ENCODE measurements at places on chromosomes 4 and X.
A peak's percentile ranks its signal among the peaks of the same experiment; 100 is the strongest.

- no peak overlapping the region for H3K27ac ChIP-seq
- H3K36me3 ChIP-seq, result peaks cover 3% of the 10 kb centered on the region
- peaks cover 22% of the 10 kb centered on the region for H3K4me1 ChIP-seq
- no peak for DNase-seq
- H3K27me3 ChIP-seq, result no peaks in the 10 kb centered on the region
These were observed 24.5 kb downstream of the ARHGAP10 start for GRCh38 chr4:147756417-147756816.

GRCh38 chr4:25172961-25173915 lies 13.0 kb upstream of the SEPSECS start:
- no peak overlapping the region for H3K4me3 ChIP-seq
- no peak overlapping the region for H3K27ac ChIP-seq
- no peaks in the 10 kb centered on the region for H3K27me3 ChIP-seq
- no peak for DNase-seq
- peaks cover 9% of the 10 kb centered on the region for H3K36me3 ChIP-seq
- peaks cover 8% of the 10 kb centered on the region for H3K4me1 ChIP-seq

DNA sequence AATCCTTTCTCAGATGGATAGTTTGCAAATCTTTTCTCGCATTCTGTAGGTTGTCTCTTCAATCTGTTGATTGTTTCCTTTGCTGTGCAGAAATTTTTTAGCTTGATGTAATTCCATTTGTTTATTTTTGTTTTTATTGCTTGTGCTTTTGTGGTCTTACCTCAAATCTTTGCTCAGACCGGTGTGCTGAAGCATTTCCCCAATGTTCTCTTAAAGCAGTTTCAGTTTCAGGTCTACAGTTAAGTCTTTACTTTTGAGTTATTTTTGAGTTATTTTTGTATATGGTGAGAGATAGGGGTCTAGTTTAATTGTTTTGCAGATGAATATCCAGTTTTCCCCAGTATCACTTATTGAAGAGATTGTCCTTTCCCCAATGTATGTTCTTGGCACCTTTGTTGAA lies 18.2 kb upstream of the SLC25A14 start:
- no peaks in the 10 kb centered on the region for H3K36me3 ChIP-seq
- H3K27me3 ChIP-seq, result peaks cover 12% of the 10 kb centered on the region
- H3K27ac ChIP-seq, result no peak overlapping the region

GRCh38 chr4:173252024-173252935 lies 81.9 kb downstream of the HMGB2 start:
- H3K4me3 ChIP-seq, result no peak overlapping the region
- H3K27me3 ChIP-seq, result no peaks in the 10 kb centered on the region
- H3K4me1 ChIP-seq, result peaks cover 8% of the 10 kb centered on the region
- no peak for DNase-seq
- H3K36me3 ChIP-seq, result peaks cover 4% of the 10 kb centered on the region

DNA sequence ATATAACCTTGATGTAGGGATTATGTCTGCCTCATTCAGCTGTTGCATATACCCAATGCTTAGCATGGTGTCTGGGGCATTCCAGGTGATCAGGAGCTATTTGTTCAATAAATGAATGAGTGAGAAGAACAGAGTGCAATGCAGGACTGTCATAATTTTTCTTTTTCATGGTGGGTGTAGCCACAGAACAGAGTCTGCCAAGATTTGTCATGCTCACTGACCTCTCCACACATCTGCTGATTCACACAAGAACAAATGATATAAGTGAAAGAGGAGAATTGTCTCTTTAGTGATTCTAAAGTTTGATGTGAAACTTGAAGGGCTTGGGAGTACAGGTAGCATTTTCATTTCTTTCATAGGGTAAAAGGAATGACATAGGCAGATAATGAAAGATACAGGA lies 64.4 kb upstream of the TEX13D start:
- no peak for DNase-seq
- H3K4me3 ChIP-seq, result no peak overlapping the region
- no peaks in the 10 kb centered on the region for H3K36me3 ChIP-seq
- H3K4me1 ChIP-seq, result peaks cover 14% of the 10 kb centered on the region

DNA sequence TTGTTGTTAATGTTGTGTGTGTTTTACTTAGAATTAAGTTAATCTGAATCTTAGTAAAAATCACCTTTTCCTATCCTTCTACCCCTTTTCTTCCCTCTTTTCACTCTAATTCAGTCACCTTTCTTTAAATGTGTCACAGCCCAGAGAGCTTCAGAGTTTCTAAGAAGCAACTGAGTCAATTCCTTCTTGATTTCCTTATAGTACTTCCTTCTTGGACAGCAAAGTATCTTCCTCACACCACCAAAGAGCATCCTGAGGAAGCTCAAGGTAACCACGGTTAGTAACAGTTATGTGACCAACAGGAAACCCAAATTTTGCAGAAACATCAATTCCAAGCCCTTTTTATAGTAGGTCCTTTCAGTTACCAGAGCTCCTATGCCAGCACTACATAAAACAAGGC lies 243.2 kb upstream of the BMP3 start:
- peaks cover 3% of the 10 kb centered on the region for H3K4me1 ChIP-seq
- DNase-seq, result no peak
- H3K27me3 ChIP-seq, result no peaks in the 10 kb centered on the region
- H3K27ac ChIP-seq, result no peak overlapping the region
- H3K36me3 ChIP-seq, result no peaks in the 10 kb centered on the region

DNA sequence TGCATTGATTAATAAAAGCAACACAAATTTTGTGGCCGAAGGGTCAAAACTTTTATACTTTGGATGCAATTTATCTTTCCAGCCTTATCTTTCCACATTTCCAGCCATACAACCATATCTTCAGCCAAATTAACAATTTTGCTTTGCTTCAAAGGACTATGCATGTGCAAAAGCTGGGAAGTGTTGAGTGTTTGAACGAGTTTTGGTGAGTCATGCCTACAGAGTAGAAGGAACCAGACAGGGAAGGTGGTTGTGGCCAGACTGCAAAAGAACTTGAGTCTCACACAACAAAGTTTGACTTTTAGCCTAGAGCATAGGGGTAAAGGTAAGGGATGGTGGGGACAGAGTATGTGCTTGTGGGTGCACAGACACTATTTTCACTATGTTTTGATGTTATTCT lies 53.0 kb upstream of the GABRA2 start:
- DNase-seq, result no peak
- no peaks in the 10 kb centered on the region for H3K4me1 ChIP-seq
- H3K4me3 ChIP-seq, result no peak overlapping the region
- H3K27ac ChIP-seq, result no peak overlapping the region

DNA sequence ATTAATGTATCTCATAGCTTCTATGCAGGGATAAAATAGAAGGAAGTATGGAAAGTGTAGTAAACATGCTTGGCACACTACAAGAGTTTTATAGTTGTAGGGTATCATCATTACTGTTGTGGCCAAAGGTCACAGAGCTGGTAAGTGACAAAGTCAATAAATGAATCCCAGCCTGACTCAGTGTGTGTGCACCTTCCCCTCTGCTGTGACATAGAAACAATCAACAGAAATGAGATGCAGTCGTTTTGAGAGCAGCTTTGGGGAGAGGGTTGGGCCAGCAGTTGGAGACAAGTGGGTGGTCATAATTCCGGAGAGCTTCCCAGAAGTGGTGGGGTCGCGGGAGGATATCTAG lies 82.4 kb upstream of the RBPJ start:
- no peaks in the 10 kb centered on the region for H3K27me3 ChIP-seq
- H3K4me3 ChIP-seq, result no peak overlapping the region
- H3K4me1 ChIP-seq, result peaks cover 22% of the 10 kb centered on the region
- no peaks in the 10 kb centered on the region for H3K36me3 ChIP-seq
- H3K27ac ChIP-seq, result peak overlapping the region; percentile 81

GRCh38 chr4:62487016-62487415 lies 1286.9 kb downstream of the ADGRL3 start:
- H3K4me1 ChIP-seq, result no peaks in the 10 kb centered on the region
- no peaks in the 10 kb centered on the region for H3K27me3 ChIP-seq
- no peak for DNase-seq
- no peaks in the 10 kb centered on the region for H3K36me3 ChIP-seq
- no peak overlapping the region for H3K27ac ChIP-seq
- H3K4me3 ChIP-seq, result no peak overlapping the region

GRCh38 chr4:57078685-57079521 lies 31.3 kb downstream of the IGFBP7 start:
- H3K27ac ChIP-seq, result no peak overlapping the region
- no peaks in the 10 kb centered on the region for H3K4me1 ChIP-seq
- no peak overlapping the region for H3K4me3 ChIP-seq
- H3K27me3 ChIP-seq, result no peaks in the 10 kb centered on the region
- no peaks in the 10 kb centered on the region for H3K36me3 ChIP-seq
- no peak for DNase-seq

DNA sequence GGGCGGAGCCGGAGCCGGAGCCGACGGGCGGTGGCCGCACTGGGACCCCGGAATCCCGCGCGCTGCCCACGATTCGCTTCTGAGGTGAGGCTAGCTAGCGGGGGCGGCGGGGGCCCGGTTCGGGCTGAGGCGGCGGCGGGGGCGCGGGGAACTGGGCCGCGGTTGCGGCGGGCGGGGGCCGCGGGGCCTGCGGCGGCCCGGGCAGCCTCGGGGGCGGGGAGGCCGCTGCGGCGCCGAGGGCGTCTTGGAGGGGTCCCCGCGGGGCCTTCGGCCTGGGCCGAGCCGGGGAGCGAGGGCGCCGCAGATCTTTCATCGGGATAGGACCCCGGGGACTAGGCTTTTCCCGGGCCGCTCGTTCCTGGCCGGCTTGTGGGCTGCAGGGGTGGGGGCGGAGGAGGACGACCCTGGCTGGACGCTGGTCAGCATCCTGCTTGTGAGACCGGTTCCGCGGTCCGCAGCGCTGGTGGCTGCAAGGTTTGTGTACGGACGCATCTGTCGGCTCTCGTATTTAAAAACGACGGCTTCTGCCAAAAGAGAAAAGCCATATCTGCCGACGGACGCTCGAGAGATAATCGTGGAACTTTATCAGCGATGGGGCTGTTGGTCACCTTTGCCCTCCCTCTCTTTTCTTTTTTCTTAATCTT lies 419 bp downstream of the ADD1 start:
- H3K27me3 ChIP-seq, result no peaks in the 10 kb centered on the region
- peak overlapping the region; percentile 89 for H3K4me3 ChIP-seq
- H3K27ac ChIP-seq, result peak overlapping the region; percentile 78
- H3K4me1 ChIP-seq, result peaks cover 36% of the 10 kb centered on the region

DNA sequence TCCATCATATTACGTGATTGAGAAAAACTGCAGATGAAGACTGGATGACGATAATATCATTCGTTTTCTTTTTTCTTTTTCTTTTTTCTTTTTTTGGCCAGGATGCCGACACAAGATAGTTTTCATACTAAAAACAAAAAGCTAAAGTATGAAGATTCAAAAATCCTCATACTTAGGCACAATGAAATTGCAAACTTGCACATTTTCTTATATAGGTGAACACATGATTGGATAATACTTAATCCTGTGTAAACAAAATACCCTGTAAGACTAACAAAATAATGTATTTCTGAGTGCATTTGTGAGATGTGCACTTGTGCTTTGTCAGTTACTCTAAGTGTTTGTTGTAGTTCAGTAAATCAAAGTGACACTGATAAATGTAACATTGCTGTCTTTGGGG lies 568.9 kb downstream of the ANKRD50 start:
- no peaks in the 10 kb centered on the region for H3K27me3 ChIP-seq
- H3K27ac ChIP-seq, result no peak overlapping the region
- DNase-seq, result no peak
- H3K36me3 ChIP-seq, result no peaks in the 10 kb centered on the region
- H3K4me3 ChIP-seq, result no peak overlapping the region

DNA sequence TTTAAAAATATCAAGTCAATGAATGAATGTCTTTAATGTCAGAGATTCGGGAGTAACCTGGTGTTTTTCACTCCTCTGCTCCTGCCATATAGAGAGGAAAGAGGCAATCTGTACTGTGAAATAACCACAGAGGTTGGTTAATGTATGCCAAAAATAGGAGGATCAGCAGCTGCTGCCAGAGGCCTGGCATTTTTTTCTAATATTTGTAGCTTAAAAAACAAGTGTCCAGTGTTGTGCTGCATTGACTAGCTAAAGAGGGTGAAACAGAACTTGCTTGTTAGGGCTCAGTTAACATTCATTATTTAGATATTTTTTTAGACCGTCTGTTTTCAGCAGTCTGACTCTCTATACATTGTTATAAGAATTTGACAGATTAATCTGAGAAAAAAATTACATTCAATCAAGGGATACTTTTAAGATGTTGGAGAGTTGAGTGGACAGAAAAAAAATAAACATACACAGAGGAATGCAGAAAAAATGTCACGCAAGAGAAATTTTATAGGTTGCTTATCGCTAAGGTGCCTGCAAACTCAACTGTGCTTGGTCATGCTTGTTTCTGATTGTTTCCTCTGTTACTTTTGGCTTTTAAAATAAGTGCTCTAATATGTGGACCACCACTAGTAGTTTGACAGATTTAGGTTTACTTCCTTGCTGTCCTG lies 392.3 kb upstream of the GALNT7 start:
- no peaks in the 10 kb centered on the region for H3K4me1 ChIP-seq
- H3K36me3 ChIP-seq, result no peaks in the 10 kb centered on the region
- H3K27ac ChIP-seq, result no peak overlapping the region
- no peak for DNase-seq

DNA sequence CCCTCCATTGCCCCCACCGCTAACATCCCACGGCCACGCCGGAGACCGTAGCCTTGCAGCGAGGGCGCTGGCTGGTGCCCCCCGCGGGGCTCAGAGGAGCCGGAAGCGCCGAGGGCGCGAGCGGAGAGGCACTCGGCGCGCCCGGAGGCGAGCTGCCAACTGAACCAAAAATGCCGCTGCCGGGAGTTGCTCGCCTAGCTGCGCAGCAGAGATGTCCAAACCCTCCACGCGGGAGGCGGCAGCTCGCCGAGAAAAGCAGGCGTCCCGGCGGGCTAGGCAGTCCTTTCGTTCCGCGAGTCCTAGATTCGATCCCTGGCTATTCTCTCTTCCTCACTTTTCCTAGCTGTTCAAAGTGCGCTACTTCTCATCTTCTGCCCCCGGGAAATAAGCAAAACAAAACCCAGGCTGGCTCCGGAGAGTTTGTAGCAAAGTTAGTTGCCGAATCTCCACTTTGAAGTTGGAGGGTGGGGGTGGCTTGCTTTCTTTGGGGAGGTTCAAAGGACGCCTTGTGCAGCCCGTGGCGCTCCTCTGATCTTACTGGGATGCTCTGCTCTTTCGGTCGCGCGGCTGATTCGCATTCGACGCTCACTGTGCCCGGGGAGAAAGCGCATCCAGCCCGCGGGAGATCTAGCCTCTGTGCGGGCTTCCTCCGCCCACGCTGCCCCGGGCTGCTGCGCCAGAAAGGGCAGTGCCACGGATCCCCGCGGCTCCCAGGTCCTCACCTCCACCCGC lies 723 bp downstream of the NKX6-1 start:
- H3K4me1 ChIP-seq, result peaks cover 6% of the 10 kb centered on the region
- peak overlapping the region; percentile 63 for H3K27ac ChIP-seq
- peak overlapping the region; percentile 69 for H3K4me3 ChIP-seq
- no peak for DNase-seq
- peaks cover 3% of the 10 kb centered on the region for H3K36me3 ChIP-seq
- peaks cover 88% of the 10 kb centered on the region for H3K27me3 ChIP-seq
